Activated CD8-positive, alpha-beta memory T cell treated with anti-CD3 and anti-CD28 coated beads for 4 hours (primary cell): ENCODE measurements at places on chromosomes 1 and 21.
A peak's percentile ranks its signal among the peaks of the same experiment; 100 is the strongest.

GRCh38 chr1:235821361-235821981 is 45.2 kb downstream of the LYST start:
- DNase-seq = no peak

GRCh38 chr1:118118873-118119463 is 66.1 kb downstream of the SPAG17 start:
- no peak for DNase-seq

GRCh38 chr1:1039145-1039910 is 19.4 kb downstream of the AGRN start:
- DNase-seq = no peak

DNA sequence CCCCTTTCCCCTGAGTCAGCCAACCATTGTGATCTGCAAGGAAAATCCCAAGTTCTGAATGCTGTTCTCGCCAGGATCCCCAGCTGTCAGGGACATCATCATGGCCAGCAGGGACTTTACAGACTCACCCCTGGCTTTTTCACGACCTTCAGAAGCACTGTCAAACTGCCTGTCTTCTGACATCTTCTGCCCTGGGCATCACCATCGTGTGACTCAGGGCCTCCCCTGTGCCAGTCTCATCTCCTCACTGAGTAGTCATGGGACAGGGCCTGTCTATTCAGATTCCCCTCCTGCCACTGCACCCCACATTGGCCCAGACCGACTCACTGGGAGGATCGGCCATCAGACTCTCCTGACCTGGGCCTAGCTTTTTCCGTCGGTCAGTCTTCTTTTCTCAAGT is 72.5 kb upstream of the VAMP3 start:
- no peak for DNase-seq

- no peak for DNase-seq
Observed at GRCh38 chr1:57550092-57550491, 126.2 kb upstream of the DAB1 start.

DNA sequence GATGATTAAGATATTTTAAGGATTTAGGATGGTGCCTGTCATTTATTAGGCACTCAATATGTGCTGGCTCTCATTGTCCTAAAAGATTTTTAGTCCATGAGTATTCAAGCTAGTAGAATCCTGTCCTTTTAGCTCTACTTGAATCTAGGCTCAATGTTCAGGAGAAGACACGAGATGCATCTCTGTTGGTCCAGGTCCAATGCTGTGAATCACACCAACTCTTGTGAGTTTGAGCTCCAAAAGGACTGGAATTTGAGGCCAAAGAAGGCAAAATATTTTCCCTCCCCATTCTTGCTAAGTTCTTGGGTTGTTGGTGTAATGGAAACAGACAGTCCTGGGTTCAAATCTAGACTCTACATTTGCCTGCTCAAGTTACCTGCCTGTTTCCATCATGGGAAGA is 1.4 kb upstream of the PODN start:
- DNase-seq = no peak

GRCh38 chr1:26761217-26761616 is 26.5 kb upstream of the PIGV start:
- DNase-seq = no peak

- no peak for DNase-seq
Observed at GRCh38 chr1:240516069-240516468, 95.9 kb downstream of the GREM2 start.

DNA sequence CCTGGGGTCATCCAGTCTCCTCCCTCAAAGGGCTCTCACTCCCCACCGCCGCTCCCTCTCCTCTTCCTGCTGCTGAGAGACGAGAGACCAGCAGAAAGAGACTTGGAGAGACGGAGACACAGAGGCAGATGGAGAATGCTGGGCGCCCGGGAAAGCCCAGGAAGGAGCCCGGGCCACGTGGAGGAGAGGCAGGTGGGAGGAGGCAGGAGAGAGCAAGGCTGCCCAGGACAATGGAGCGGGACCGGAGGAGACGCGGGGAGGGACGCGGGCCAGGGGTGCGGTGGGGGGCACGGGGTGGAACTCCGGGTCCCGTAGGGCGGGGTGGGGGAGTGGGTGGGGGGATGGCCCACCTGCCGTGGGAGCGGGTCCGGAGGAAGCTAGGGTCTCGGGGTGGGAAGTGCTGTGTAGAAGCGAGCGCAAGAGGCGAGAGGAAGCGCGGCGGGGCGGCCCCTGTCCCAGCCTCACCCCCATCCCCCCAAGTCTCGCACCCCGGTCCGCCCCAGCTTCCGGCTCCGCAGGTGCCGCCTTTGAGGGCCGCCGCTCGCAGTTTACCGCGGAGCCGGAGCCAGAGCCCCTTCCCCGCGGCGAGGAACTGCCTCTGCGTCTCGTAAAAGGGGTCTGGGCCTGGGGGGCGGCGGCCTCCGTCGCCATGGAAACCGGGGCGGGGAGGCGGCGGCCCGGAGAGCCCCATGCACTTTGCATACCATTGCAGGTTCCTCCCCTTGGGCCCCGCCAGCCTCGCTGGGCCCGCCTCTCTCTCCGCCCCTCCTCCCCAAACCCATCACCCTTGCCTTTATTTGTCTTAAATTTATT is 11.7 kb upstream of the EPHA2 start:
- DNase-seq = peak; percentile 27

DNA sequence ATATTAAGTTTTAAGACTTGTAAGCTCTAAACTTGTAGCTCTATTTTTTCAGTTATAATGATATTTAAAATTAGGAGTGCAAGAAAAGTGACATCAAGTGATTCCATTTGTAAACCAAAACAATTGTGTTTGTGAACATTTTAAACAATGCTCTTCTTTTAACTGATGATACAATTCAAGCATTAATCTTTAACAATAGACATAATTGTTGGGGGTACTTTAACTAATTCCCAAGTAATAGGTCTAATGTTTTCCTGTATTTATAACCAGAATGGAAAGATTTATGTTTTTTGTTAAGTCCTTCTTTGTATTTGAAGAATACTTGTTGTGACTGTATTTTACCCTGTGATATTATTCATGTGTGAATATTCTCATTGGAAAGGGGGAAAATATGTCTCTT is 6.8 kb downstream of the ATG4C start:
- no peak for DNase-seq

DNA sequence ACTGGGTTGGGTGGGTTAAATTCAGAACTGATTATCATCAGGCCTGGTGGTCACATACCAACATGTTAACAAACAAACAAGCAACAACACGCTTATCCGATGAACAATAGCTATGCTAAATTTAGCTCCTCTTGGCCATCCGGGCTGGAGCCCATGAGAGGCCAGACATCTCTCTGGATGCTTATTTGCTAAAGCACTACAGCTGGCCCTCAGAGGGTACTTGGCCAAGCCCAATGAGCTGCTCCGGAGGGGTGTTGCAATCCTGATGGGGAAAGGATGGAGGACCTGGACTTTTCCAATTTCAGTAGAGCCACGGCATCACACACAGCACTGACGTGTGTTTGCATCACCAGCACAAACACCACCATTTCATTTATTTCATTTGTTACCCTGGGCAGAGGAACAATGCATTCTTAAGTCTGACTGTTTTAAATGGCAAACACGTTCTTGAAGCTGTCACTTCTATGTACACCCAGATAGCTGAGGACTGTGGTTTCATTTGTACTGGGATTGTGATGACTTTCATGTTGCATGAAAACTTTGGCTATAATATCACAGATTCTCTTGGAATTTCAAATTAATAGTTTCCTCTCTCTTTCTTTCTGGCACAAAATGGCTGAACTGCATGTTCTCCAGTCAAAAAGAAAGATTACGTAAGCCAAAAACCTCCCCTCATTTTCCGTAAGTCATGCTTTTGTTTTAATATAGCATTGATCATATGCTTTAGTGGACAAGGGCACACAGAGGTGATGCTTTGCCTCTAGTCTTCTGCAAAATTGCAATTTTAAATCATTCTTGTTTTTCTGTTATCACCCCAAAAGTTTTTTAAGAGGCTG is 359.8 kb upstream of the KAZN start:
- DNase-seq = no peak

DNA sequence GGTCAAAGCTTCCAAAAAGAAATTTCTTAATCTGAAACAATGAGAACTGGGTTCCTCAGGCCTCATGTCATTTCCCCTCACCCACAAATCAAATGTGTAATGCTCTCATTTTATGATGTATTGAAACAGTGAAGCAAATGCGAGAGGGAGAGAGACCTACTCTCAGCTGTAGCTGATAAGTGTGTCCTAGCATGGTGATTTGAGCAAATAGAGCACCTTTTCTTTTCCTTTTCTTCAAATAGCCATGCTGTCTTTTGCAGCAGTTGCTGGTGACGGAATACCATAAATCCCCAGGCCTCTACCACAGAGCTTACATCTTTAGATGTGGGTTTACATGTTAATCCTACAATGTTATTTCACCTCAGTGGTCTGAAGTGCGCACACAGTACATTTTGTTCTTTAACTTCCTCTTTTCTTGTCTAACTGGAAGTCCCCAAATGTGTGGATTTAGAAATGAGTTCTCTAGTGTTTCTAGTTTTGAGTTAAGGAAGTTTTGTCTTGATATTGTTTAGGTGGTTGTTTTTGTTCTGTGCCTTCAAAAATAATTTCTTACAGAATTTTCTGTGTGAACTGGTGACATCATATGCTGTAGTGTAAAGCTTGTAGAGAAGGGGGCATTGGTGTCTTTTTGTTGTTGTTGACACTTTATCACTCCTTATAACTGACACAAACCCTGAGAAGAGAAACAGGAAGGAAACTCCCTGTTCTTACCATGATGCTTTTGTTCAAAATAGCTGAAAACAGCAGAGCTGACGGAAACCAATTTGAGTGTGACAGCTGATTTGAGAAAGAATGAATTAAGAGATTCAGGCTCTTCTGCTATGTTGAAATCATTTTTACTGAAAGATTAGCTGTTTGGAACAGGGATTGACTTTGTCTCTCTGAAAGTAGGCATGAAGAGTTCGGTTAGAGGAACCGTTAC is 12.2 kb downstream of the SMAP2 start:
- DNase-seq = no peak

DNA sequence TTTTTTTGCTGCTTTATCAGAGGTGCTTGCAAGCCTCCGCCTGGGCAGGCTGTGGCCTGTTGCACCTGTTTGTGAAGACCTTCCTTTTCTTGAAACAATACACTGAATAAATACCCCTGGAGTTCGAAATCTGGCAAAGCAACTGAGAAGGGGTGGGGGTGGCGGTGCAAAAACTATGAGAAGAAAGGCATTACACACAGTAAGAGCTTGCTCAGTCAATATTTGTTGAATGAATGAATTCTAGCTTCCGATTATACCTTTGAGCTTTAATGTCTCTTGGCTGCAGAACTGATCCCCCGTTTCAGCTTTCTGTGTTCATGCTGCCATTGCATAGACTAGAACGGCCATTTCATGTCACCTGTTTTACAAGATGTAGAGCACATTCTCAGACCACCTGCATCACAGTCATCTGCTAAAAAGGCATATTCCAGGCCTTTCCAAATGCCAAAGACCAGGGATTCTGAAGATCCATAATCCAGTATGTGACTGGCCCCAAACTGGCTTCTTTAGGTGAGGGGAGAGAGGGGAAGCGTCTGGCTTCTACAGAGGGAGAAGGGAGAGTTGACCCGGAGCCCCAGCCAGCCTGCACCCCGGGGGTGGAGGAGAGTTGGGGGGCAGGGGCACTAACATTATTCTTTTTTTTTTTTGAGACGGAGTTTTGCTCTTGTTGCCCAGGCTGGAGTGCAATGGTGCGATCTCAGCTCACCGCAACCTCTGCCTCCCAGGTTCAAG is 111.5 kb downstream of the ETS2 start:
- no peak for DNase-seq

- no peak for DNase-seq
Observed at GRCh38 chr21:45074818-45075595, 627 bp downstream of the ADARB1 start.

DNA sequence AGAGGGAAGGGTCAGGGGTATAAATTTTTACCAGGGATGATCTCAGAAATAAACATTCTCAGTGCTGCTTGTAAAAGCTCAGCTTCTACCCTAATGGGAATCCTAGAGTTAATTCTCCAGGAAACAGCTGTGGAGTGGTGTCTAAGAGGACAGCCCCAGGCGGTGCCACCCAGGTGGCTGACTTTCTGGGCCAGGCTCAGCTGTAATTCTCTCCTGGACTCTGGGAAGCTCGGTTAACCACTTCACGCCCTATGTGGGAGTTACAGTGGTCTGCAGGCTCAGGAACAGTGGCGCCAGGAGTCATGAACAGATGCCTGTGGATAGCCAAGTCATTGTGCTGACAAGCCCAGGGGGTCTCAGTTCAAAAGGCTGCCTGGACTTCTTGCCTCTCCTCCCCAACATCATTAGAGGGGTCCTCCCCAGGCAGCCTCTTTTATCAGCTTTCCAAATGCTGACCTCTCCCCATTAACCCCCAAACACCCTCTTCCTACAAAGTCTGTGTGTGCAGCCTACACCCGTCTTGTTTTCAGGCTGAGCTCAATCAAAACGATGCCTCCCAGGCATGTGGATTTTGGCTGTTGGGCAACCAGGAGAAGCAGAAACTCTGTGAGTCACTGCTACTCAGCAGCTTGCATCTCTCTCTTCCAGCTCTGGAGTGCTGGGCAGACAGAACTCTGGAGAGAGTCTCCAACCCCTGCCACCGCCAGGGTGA is 1.2 kb downstream of the HHIPL2 start:
- DNase-seq = no peak

- DNase-seq = no peak
Observed at GRCh38 chr1:199593475-199593874, 434.0 kb upstream of the NR5A2 start.

- no peak for DNase-seq
Observed at GRCh38 chr1:97918961-97919360, 1.9 kb downstream of the DPYD start.

DNA sequence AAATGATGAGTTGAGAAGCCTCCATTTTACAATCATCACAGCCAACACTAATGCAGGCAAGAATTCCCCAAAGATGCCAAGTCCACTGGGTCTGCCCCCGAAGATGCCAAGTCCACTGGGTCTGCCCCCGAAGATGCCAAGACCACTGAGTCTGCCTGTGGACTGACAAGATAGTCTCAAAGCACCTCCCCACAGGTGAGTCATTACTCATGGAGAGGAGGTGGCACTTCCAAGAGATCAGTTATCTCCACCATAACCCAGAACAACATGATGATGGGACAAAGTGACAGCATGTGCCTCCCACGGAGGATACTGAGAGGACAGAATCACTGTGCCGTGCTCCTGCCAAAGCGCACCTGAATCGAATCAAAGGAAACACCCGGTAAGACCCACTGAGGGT is 4.8 kb downstream of the PTTG1IP start:
- DNase-seq = no peak

GRCh38 chr1:7641587-7642417 is 129.3 kb upstream of the VAMP3 start:
- no peak for DNase-seq

- no peak for DNase-seq
Observed at GRCh38 chr1:150981805-150982712, at the start of gene ANXA9. TSS of gene ANXA9 (plus strand) at chr1:150982292. CDS start at chr1:150983106, 814 bp downstream.

- no peak for DNase-seq
Observed at GRCh38 chr21:41712730-41713129, 54.1 kb downstream of the RIPK4 start.

- no peak for DNase-seq
Observed at GRCh38 chr1:214632091-214632490, 29.1 kb downstream of the CENPF start.

GRCh38 chr1:116435806-116436610 is 63.0 kb downstream of the ATP1A1 start:
- DNase-seq = no peak

DNA sequence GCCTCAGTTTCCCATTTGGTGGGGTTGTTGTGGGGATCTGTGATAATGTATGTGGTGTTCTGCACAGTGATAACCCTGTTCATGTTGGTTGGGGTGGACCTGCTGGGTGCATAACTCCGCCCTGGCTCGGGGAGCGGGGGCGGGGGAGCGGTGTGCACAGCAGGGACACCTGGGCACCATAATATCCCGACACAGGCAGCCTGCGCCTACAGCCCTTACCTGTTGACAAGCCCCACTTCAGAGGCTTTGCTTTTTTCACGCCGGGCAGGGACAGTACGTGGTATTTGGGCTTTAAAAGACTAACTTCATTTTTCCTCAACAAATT is 48.0 kb upstream of the ACOT11 start:
- no peak for DNase-seq
